GM18507 (cell line): ENCODE measurements at places on chromosomes 6 and 20.

- DNase-seq: no peak
Observed at GRCh38 chr6:27608916-27609883, 136.3 kb upstream of the ZNF184 start.

DNA sequence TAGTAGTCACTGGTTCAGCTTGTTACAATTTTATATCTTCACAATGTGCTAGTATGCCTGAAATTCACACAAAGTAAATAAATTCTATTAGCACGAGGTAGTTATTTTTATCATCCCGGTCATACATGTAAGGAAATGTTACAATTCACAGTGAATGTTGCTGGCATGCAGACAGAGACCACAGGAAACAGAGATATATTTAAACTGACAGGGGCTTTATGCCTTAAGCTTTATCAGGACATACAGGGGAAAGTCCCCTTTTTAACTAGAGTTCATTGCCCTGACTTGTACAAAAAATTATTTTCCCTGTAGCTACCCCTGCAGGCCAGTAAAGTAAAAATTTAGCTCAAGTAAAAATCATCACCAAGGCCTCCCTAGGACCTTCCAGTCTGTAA is 712.0 kb upstream of the NRSN1 start:
- no peak for DNase-seq

DNA sequence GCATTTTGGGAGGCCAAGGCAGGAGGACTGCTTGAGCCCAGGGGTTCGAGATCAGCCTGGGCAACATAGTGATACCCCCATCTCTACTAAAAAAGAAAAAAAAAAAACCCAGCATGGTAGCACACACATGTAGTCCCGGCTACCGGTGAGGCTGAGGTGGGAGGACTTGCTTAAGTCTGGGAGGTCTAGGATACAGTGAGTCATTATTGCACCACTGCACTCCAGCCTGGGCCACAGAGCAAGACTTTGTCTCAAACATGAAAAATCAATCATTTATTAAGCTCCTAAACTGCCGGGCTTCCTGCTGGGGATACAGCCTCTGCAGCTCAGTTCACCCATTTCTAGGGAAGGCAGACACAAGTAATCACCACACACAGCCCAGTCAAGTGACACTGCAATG is 7.3 kb upstream of the USP45 start:
- no peak for DNase-seq

DNA sequence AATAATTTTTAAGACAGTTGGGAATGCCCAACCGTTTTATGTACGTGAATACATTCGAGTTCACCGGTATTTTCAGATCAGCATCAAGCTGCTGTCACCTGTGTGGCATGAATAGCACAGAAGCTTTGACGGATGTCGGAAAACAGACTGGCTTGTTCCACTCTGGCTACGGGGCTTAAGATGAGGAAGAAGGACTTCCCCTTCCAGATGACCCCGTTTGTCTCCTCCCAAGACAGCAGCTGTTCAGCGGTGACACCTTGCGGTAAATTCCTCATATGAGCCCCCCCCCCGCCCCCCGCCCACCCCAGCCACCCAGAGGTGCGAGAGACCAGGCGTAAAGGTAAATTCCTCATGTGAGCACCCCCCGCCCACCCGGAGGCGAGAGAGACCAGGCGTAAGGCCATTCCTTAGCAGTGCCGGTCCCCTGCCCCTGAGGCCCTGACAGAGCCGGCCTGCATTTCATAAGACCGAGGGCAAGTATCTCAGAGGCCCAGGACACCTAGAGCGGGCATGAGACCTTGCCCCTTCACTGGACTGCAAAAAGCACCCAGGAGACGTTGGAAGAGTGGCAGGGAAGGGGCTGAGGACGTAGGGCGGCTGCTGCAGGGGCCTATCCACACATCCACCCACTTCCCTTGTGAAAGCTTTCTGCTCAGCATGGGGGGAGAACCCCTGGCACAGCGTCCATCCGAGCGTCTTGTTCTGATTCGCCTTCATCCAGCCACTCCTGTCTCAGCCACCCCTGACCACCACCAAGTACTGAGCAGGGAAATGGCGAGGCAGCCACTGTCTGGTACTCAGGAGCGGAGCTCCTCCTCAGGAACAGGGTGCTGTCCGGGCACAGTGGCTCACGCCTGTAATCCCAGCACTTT is 7.3 kb upstream of the PCMTD2 start:
- DNase-seq: no peak

GRCh38 chr20:22217712-22218352 is 366.5 kb downstream of the FOXA2 start:
- DNase-seq: no peak
